NCI-H1436 treated with DMSO at 0.1 percent for 48 hours (cell line): ENCODE measurements at places on chromosomes 2 and 18.

- DNase-seq: no peak
Measured at GRCh38 chr2:45391866-45392265, 219.2 kb downstream of the SRBD1 start.

GRCh38 chr18:45040879-45041278, 360.2 kb downstream of the SETBP1 start:
- DNase-seq: no peak

DNA sequence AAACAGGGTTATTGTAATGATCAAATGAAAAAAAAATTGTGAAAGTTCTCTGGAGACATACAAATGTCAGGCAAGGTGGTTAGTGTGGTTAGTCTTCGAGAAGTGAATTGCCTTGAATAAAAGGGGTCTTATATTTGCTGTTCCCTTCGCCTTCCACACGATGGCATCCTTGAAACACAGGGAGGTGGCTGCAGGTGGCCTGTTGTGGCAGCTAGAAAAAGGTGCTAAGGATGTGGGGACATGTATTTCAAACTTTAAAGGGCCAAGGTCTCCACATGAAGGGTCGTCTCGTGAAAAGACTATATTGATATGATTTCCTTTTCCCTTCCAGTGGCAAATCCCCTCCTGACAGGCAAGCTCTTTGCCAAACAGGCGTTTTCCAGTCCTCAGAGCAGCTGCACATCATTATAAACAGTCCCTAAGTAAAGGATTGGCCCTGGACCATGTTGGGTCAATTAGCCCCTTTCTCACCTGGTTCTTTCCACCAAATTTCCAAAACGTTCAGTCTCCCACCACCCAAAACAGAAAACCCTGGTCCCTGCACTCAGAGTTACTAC, 68.5 kb downstream of the COPS8 start:
- DNase-seq: no peak

GRCh38 chr2:128196026-128196425, 105.0 kb downstream of the UGGT1 start:
- DNase-seq: no peak

DNA sequence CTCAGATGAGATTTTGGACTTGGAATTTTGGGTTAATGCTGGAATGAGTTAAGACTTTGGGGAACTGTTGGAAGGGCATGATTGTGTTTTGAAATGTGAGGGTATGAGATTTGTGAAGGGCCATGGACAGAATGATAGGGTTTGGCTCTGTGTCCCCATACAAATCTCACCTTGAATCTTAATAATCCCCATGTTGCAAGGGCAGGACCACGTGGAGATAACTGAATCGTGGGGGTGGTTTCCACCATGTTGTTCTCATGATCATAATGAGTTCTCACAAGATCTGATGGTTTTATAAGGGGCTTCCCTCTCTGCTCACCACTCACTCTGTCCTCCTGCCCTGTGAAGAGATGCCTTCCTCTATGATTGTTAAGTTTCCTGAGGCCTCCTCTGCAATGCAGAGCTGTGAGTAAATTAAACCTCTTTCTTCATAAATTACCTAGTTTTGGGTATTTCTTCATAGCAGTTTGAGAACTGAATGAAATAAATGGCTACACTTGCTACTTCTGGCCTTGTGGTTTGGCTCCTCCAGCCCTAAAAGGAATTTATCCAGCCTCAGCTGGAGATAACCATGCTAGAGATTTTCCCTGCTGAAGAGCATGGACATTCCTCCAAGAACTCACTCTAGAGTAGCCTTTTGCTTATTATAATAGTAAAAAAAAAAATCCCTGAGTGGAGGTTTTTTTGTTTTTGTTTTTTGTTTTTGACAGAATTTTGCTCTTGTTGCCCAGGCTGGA, 144.3 kb upstream of the TFPI start:
- no peak for DNase-seq

- no peak for DNase-seq
Measured at GRCh38 chr2:23683001-23683400, 243.9 kb downstream of the ATAD2B start.

GRCh38 chr2:53559302-53559966, 208.2 kb upstream of the CHAC2 start:
- no peak for DNase-seq

DNA sequence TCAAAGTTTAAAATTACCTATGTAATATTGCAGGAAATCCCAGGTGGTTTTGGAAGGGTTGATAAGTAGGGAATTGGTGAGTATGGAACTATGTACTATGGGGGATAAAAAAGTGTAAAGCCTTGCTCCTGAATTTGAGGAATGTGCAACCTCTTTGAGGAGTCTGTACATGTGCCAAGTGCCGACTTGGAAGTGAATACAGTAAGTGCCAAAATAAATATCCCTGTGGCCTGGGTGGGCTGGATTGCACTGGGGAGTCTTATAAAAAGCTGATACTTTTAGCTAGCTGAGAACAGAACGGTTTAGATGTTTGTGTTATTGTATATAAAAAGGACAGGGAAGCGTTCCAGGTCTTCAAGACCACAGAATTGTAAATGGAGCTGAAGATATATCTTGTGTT, 317.1 kb upstream of the LRRTM1 start:
- DNase-seq: no peak
